ENCODE measurements at places on chromosomes 12 and 14.

DNA sequence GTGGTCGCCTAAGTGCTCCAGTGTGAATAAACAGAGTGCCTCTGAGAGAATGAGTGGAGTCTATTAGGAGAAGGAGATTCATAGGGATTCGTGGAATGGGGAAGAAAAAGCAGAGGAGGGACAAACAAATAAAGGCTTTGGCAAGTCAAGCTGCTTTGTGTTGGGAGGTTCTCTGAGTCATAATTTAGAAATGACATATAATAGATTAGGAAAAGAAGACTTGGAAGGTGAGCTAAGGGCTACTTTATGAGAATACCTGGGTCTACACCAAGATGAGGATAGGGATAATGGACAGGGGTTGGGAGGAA is 6.4 kb upstream of the NTN4 start:
- DNase-seq, result no peak

DNA sequence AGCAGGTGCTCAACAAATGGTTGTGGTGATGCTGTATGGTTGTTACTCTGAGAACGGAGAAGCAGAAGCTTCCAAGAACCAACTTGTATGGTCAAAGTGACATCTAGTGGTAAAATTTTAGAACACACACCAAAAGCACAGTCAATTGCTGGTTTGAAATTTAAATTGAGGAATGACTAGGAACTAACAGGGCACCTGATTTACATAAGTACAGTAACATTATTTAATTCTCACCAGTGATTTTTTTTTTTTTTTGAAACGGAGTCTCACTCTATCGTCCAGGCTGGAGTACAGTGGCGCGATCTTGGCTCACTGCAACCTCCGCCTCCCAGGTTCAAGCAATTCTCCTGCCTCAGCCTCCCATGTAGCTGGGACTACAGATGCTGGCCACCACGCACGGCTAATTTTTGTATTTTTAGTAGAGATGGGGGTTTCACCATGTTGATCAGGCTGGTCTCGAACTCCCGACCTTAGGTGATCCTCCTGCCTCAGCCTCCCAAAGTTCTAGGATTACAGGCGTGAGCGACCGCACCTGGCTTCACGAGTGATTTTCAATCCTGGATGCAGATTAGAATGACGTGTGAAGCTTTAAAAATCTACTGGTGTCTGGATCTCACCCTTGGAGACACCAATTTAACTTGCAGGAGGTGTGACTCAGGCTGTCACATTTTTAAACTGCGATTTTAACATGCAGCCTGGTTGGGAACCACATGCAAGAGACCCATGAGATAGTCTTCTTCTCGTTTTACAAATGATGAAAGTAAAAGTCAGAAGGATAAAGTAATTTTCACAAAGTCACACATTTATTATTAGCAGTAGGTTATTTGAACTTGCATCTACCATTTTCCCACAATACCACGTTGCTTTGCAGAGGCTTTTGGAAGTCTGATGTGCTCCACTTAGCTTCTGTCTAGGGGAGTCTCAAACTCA is 14.1 kb upstream of the NUMB start:
- DNase-seq, result peak; percentile 90

DNA sequence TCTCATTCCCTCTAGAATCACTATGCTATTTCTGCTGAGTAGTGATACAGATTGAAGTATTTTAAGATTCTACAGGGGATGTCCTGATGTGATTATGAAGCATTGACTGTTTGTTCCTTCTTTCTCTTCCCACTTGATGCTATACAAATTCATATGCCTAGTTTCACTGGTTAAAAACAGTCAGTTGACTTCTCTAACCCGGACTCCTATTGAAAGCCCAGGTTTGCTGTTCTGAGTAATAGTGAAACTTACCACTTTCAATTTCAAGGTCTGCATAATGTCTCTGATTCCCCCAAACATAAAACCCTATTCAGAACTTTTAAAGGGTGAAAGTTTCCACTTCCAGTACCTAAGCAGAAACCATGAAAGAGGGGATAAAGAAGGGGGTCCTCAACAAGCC is 117.7 kb upstream of the RPL10L start:
- no peak for DNase-seq

DNA sequence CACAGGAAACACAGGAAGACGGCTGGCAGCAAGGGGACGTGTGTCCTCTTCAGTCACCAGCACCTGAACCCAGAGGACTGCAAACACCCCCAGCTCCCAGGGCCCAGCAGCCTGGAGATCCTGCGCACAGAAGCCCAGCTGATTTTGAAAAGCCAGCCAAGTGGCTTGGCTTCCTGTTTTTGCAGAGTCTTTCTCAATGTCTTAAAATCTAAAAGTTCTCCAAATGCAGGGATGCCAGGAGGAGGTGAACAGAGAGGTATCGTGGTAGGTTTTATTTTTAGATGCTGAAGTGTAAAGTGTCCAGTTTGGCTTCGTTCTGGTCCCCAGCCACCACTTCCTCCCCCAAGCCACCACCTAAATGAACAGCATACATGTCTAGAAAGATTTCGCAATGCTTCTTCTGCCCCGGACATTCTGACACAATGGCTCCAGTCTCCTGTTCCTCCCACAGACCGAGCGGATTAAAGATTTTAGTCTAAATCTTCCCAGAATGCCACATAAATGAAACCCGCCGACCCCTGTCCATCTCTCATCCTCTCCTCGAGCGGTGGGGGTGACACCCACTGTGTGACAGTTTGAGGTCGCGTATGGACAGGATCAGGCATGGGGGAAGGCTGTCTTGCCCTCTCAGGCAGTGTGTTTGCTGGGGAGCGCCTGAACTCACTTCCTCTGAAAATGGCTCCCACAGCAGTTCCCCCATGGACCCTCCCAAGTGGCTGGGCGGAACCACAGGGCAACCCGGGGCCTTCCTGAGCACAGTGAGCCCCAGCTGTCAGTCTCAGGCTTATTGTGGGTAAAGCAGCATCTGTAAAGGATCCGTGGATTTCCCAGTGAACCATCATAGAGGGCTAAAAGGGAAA is 41.6 kb downstream of the ITPK1 start:
- peak; percentile 28 for DNase-seq

GRCh38 chr14:84128050-84128449 is 1401.9 kb upstream of the FLRT2 start:
- DNase-seq, result no peak

GRCh38 chr12:59173695-59174094 is 253.4 kb upstream of the LRIG3 start:
- DNase-seq, result no peak

DNA sequence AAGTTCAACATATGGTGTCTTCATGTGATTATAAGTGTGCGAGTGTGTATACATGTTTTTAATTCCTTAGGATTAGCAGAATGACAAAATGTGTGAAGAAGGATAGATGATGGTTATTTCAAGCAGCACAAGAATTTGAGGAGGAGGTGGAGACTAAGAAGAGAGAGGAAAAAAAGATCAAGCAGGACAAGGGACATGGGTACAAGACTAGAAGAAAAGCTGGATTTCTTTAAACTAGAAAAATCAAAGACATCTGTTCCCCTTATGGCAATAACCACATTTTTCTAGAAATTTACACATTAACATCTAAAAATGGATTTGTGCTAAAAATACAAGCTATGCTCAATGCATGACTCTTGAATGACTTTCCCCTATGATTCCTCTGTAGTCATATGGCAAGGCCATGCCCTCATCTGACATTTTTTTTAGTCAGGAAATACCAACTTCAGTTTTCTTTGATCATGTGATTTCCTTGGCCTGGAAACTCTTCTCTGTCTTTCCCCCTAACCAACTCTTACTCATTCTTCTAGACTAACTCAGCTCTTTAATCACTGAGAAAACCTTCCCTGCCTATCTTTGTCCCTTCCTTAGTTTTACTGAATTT is 435.8 kb downstream of the NRXN3 start:
- DNase-seq, result no peak

- peak; percentile 50 for DNase-seq
Measured at GRCh38 chr14:62162998-62163589, 400.9 kb downstream of the SNAPC1 start.

DNA sequence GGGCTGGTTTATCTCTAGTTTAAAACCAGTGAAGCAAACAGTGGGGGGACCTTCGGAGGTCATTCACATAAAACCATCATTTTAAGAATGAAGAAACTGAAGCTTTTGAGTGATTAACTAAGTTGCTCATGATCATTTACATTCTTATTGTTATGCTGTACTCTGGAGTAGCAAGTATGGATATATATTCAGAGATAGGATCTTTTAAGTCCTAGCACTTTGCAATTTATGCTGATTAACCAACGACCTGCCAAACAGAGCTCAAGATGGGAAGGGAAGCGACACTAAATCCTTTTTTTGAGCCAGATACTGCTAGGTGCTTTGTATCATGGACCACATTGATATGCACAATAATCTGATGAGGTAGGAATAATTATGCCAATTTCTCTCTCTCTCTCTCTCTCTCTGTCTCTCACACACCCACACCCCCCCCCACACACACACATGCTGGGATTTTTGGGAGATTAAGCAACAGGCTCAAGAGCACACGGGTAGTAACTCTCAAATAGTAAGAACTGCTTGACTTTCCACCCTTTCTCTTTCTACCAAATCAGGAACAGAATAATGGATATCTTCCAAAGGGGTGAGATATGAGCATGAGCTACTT is 303.4 kb downstream of the APAF1 start:
- no peak for DNase-seq

DNA sequence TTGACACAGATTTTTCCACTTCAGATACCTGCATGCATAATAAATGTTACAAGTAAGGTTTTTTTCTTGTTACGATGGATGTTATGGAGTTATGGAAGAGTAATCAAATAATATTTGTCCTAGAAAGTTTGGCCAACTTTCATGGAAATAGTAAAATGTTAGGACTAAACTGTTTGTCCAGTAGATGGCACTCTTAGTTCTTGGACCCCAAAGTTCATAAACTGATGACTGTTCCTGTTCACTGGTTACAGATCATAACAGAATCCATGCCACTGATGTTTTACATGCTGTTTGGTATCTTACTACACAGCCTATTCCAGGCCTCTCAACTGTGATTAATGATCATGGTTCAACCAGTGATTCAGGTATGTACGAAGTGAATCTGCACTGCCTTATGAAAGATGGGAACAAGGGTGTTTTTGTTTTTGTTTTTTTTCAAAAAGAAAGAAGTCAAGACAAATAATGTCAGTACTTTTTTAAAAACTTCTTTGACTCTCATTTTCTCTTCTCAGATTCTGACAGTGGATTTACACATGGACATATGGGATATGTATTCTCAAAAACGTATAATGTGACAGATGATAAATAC is 48.8 kb upstream of the SLCO1C1 start:
- DNase-seq, result no peak

GRCh38 chr14:92922155-92922735 is 705 bp upstream of the CHGA start:
- no peak for DNase-seq

DNA sequence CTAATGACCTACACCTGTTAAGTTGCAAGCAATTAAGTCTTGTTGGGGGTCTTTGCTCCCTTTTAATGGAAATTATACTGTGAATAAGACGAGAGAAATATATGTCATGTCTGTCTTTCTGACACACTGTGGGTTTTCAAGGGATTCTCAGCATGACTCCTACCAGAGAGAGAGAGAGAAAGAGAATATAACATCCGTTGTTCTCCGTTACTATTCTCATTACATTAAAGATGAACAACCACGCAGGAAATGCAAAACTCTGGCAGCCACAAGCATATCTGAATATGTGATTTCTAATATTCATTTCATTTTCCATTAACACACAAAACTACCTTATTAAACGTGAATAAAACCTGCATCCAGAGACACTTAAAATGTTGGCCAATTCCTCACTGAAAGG is 67.3 kb upstream of the EGLN3 start:
- DNase-seq, result no peak

GRCh38 chr12:3142386-3142785 is 65.2 kb downstream of the TSPAN9 start:
- DNase-seq, result no peak

DNA sequence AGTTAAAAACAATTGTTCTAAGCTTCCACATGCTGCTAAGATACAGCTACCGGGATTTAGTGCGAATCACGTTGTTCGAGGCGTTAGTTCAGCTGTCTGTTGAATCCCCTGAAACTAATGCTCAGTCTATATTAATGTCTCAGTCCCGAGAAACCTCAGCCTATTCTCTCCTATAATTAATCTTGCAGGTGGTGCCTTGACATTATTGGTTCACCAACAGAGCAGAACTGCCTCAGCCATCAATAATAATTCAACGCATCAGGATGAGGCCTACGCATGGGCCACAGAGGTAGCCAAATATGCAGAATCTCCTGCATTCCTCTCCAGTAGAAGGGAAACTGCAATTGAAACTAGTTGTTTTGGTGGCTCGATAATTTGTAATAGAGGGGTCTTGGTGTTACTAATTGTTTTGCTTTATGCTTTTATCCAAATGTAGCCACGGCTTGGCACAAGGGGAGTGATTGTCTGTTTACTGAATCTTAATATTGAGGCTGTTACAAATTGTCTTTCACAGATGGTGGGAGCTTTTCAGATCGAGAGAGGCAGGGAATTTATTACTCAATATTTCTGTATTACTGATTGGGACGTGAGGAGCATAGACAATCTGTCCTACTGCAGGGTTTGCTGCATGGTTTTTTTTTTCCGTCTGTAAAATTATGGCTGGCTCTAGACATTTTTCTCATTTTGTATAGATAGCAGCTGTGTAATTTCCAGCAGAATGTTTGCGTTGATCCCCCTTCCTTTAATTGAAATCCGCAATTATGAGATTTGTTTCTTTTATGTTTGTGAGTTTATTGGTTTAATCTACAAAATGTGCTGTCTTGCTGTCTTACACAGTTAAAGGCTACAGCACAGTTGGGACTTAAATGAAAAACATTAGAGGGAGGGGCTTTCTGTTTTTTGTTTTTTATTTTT is 1036.5 kb upstream of the NOVA1 start:
- no peak for DNase-seq

Data from hippocampal formation (tissue), 2 donors.